CD4-positive, alpha-beta T cell treated with Interleukin-6 for 4 hours (primary cell): ENCODE measurements at places on chromosomes 2 and 18.
A peak's percentile ranks its signal among the peaks of the same experiment; 100 is the strongest.

- DNase-seq, result no peak
Observed at GRCh38 chr2:108364676-108365297, 13.0 kb upstream of the SULT1C4 start.

- DNase-seq, result no peak
Observed at GRCh38 chr2:3522961-3523421, 3.7 kb upstream of the ADI1 start.

- DNase-seq, result peak; percentile 20
Observed at GRCh38 chr2:118865106-118865505, 17.7 kb upstream of the EN1 start.

DNA sequence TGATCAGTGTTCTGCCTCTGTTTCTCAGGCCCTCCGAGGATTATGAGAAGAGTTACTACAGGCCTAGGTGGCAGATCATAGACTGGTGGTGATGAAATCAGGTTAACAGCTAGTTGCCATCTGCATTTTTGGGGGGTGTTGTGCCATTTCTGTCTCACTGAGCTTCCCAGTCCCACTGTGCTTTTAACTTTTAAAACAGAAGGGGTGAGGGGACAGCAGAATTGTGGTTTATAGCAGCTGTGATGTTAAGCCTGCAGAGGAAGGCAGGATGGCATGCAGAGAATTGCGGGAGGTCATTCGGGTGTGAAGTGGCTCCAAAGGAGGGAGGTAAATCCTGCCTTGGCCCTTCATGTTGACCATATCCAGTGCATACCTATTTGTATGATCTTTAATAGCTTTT, 5.0 kb downstream of the CAB39 start:
- DNase-seq, result no peak

- DNase-seq, result no peak
Observed at GRCh38 chr2:39210846-39211245, 32.9 kb downstream of the CDKL4 start.

DNA sequence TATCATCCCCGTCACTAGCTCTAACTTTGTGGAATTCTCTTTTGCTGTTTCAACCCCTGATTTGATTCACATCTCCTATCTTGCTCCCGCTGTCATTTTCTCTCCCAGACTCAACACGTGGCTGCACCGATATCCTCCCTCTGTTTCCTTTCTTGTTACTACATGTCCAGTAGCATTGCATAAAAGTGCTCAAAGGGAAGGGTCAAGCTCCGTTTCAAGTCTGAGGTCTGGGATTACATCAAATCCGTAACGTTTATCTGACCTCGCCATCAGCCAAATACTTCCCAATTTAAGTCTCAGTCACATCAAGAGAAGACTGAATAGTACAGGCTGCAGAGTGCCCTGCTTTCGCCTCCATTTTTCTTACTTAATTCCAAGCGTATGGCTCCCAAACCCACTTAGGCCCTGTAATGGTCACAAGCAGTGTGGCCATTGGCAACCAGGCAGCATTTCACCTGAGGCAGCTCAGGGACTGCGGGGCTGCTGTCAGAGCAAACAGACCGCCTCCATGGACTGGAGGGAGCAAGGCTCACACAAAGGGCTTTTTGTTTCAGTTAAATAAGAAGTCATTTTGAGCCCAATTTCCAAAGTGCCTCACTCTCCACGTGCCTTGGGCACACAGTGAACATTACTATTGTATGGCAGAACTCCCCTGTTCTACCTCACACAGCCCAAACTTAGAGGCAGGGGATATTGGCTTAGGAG, 217.8 kb downstream of the BCL11A start:
- no peak for DNase-seq
